ENCODE measurements at places on chromosomes 12 and 14. TPM values are rescaled to one million over a fixed set of nuclear protein-coding genes. Genes with fewer than 3 reads are reported as not detected.

DNA sequence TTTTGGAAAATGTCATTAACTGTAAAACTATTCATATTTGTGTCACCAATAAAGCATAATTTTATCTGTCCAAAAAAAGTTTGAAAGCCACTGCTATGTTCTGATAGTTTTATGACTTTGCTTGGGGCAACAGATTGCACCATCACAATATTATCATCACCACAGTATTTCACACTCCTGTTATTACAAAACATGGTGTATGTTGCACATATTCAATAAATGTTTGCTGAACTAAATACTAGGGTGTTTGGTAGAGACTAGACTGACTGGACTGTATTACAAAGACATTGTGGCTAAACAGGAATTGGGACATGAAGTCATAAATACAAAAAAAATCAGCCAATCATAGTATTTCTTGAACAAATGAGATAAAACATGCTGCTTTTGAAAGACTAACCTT is 55.1 kb downstream of the PAWR start:
- DNase-seq, result peak; percentile 44

DNA sequence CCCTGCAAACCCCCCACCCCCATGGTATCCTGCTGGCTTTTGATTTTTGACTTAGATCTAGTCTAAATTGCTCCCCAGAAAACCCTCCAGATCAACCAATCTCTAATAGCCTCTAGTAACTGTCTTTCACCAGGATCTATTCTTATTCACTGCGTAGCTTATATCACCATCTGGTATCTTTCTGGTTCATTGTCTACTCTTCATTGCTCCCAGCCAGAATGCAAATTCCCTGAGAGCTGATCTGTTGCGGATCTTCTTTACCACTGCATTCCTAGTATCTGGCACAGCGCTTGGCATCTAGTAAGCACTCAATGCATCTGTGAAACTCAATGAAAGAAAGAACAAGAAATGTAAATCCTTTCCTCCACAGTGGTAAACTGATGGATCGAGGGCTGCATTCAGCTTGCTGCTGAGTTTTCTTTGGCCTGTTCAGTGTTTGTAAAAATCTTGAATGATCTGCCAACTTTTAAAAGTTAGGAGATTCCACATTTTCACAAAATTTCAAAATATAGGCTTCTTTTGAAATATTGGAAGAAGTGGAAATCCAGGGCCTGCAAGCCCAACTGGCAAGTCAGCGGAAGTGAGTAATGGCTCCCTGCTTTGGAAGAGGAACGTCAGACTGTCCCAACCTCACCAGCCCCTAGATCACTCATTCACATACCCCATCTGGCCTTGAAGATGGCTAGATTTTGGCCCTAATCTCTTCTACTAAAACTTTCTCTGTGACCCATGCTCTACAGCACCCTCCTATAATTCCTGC is 274.2 kb downstream of the SSPN start:
- no peak for DNase-seq

Gene CELA1
- total RNA-seq, result not detected

GRCh38 chr12:69170293-69170692 is 69.1 kb upstream of the CPSF6 start:
- DNase-seq, result no peak

Gene TMEM63C
- total RNA-seq, result 0.65 TPM

Gene PTGDR
- not detected for total RNA-seq

DNA sequence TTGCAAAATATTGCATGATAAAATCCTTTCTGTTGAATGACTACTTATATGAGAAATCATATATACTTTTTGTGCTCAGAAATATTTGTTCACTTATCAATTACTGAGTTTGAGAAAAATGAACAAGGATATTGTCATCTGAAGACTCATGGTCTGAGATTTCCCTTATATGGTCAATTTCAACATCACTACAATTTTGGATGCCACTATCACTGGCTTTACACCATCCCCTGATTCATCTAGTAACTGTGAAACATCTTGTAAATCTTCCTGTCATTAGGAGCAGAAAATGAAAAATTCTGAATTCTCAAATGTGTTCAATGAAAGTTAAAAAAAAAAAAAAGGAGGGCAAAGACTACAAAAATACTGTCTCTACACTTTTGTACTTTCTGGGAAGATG is 21.8 kb upstream of the GXYLT1 start:
- DNase-seq, result no peak
